ENCODE measurements at places on chromosomes 2 and 18. TPM values are rescaled to one million over a fixed set of nuclear protein-coding genes. Genes with fewer than 3 reads are reported as not detected.

The NEB gene
- total RNA-seq: 0.36 TPM

The CHRNG gene
- total RNA-seq: not detected

The CRYGC gene
- not detected for total RNA-seq

The ESPNL gene
- 0.12 TPM for total RNA-seq

The FAM98A gene
- total RNA-seq: 66.6 TPM

The NHEJ1 gene
- total RNA-seq: 18.0 TPM

The MTCL1 gene
- 55.6 TPM for total RNA-seq

The ERICH2 gene
- total RNA-seq: not detected

The NGEF gene
- total RNA-seq: 15.5 TPM

The LHCGR gene
- not detected for total RNA-seq

The ASB18 gene
- not detected for total RNA-seq

The SLC9A4 gene
- total RNA-seq: not detected

The CPLX4 gene
- total RNA-seq: not detected

The MC5R gene
- not detected for total RNA-seq

The NAT8 gene
- total RNA-seq: not detected

The GNAL gene
- total RNA-seq: 5.8 TPM

The COL6A3 gene
- 0.21 TPM for total RNA-seq

The OTX1 gene
- total RNA-seq: 3.8 TPM

The TMEM17 gene
- total RNA-seq: 5.0 TPM

The KCNS3 gene
- 1.2 TPM for total RNA-seq

The APCDD1 gene
- not detected for total RNA-seq

The SERPINB11 gene
- total RNA-seq: not detected

The PLB1 gene
- 2.6 TPM for total RNA-seq

The PKDCC gene
- 23.8 TPM for total RNA-seq

All from A549 treated with Hydrocortisone at 1 μM for 4 hours (cell line).